Lung (tissue), 17 donors: ENCODE measurements at places on chromosomes 16 and 17. TPM values are rescaled to one million over a fixed set of nuclear protein-coding genes. Genes with fewer than 3 reads are reported as not detected.

DNA sequence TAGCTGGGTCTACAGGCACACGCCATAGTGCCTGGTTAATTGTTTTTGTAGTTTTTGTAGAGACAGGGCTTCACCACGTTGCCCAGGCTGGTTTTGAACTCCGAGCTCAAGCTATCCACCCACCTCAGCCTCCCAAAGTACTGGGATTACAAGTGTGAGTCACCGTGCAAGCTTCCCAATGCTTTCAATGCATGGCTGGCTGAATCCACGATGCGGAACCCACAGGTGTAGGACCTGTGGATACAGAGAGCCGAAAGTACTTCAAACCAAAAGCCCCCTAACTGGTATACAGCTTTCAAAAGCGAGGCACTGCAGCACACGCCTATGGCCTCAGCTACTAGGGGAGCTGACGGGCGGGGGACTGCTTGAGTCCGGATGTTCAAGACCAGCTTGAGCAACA, 44.8 kb downstream of the METTL16 start:
- DNase-seq, result no peak

- DNase-seq, result no peak
These were observed 243.5 kb downstream of the GSG1L start for GRCh38 chr16:27819881-27820610.

Gene SETD6
- total RNA-seq, result 21.5 TPM

Gene SLX1A
- total RNA-seq, result 24.0 TPM

DNA sequence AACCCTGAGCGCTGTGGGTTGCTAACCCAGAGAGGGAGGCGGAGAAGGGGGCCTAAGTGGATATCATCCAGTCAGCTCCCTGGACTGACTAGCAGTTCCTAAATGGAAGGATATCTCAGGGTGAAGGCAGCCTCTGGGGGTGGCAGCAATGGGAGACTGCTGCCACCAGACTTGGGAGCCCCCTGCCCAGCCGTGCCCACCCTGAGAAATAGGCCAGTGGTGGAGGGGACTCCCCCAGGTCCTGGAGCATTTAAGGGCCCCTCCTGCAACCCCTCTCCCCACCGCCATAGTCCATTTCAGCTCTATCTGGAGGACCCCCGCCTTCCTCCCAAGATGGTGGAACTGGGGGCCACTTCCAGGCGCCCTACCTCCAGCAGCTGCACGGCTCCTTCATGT, 8.4 kb downstream of the TSPOAP1 start:
- DNase-seq, result no peak

DNA sequence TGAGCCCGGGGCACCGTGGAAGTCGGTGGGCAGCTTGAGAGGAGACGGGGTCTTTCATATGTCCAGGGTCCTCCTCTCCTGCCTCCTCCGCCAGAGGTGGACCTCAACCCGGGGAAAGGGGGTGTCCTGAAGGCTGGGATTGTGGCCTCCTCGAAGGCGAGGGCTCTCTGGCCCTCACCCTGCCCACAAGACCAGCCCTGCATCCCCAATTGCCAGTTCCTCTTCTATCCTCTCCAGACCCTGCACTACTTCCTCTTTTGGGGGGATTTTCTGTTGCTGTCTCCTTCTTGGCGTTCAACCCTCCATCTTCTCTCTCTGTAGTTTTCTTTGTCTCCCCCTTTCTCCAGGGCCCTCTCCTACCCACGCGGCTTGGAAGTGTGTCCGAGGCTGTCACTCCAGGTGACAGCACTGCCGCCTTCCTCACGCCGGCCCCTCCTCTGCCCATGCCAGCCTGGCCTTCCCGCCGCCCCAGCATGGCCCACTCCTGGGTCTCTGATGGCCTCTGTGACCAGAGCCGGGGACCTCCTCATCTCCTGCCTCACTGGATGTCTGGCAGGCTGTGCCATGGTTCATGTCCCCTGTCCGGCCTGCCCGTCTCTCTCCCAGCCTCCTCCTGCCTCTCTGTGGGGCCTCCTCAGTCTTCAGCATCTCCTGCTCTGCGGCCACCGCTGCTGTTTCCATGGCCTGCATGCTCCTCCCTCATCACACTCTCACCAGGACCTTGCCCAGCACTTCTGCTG, 2.4 kb upstream of the ITGAX start:
- no peak for DNase-seq

Gene SLC6A2
- 0.26 TPM for total RNA-seq

GRCh38 chr17:556431-556995, 158.1 kb downstream of the VPS53 start:
- DNase-seq, result no peak

DNA sequence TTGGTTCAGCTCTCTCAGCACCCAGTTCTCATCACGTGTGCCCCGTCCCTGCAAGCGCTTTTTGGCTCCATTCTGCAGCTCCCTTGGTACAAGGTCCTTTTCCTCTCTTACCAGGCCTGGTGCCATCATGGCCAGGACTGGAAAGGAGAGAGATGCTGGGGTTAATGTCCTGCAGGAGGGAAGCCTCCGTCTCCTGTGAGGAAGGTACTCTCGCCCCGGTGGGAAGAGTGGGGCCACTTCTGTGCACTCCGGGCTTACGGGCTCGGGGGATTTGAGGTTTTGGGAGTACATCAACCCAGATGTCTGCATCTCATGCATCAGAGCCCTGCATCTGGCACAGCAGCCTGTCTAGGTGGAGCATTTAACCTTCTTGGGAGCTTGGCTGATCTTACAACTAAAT, 10.1 kb downstream of the CTRB2 start:
- no peak for DNase-seq

Gene CCDC78
- total RNA-seq, result 35.7 TPM

- peak; percentile 35 for DNase-seq
These were observed 387 bp upstream of the SLC38A8 start for GRCh38 chr16:84042879-84043485.

DNA sequence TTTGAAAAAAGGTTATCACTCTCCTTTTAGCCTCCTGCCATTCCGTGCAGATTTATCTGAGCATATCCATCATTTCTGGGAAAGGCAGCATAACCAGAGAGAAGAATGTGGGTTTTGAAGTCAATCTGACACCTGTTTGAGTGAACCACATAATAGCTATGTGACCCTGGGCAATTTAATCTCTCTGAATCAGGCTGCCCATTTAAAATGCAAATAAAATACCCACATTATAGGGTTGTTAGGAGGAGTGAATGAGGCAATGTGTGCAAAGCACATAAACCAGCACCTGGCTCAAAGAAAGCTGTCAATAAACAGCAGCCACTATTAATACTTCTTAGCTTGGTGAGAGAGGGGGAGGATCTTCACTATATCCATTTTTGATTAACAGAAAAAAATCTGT, 88.0 kb downstream of the CACNG1 start:
- no peak for DNase-seq

DNA sequence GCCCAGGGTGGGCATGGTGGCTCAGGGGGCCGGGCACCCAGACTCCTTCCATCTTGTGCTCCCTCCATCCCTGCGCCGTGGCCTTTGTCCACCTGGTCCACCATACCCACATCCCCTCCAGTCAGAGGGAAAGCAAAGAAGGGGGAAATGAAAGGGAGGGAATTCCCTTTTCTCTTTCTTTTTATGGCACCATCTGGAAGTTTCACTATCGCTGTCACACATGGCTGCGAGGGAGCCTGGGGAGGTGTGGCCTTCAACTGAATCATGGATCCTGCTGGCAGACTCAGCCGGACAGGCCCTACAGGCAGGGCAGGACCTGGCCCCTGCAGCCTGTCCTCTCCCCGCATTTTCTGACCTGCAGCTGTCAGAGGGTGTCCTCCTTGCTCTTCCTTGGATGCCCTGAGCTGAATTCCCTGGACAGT, 6.2 kb downstream of the SLC12A3 start:
- no peak for DNase-seq

GRCh38 chr16:15598648-15599190, 44.2 kb downstream of the MARF1 start:
- no peak for DNase-seq

Gene UTS2R
- total RNA-seq, result 0.17 TPM

DNA sequence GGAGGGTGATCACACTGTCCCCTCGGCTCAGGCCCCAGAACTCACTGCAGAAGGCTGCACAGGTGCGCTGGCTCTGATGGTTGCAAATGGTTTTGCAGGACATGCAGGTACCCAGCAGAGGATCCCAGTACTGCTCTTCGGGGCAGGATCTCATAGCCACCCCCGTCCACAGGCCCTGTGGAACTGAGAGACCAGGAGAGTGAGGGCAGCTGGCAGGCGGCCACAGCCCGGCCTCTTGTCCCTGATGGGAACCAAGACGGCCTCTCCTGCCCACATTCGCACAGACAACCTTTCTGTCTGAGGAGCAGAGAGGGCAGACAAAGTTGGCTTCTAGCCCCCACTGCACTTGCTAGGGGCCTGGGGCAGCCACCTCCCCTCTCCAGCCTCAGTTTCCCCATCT, 19.5 kb downstream of the TNFRSF13B start:
- no peak for DNase-seq

DNA sequence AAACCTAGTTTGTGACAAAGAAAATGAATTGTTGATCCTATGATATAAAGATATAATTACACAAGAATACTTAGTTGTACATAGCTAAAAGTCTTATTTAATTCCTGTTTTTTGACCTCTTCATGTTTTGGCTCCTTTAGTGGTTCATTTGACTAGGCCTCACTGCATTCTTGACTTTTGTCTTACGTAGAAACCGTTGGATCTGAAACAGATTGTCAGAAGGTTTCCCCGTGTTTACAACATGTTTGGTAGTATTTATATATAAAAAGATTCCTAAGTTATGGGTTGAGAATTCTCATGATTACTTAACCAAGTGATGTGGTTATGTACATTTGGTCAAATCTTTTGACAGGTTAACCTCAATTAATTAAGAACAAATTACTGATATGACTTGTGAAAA, 162.8 kb downstream of the BCAS3 start:
- DNase-seq, result no peak

DNA sequence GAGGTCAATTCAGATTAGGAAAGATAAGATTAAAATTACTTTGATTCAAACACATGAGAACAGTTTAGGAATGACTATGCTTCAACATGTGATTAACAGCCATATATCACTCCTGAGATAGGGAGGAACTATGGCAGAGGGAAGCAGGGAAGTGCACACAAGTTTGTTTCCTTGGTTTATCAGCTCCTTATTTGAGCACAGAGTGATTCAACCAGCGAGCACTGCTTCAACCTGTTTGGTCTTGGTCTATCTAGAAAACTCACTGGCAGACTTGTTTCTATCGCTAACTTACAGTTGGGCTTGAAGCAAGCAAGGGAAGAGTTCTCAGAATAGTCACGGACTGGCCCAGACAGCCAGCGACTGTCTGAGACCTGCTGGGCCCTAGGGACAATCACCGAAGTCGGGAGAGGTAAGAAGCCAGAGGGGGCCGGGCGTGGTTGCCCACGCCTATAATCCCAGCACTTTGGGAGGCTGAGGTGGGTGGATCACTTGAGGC, 23.5 kb downstream of the TUBG1 start:
- DNase-seq, result no peak

- peak; percentile 57 for DNase-seq
These were observed 4.0 kb upstream of the RPL38 start for GRCh38 chr17:74199306-74200092.

Gene KRT28
- total RNA-seq, result not detected

DNA sequence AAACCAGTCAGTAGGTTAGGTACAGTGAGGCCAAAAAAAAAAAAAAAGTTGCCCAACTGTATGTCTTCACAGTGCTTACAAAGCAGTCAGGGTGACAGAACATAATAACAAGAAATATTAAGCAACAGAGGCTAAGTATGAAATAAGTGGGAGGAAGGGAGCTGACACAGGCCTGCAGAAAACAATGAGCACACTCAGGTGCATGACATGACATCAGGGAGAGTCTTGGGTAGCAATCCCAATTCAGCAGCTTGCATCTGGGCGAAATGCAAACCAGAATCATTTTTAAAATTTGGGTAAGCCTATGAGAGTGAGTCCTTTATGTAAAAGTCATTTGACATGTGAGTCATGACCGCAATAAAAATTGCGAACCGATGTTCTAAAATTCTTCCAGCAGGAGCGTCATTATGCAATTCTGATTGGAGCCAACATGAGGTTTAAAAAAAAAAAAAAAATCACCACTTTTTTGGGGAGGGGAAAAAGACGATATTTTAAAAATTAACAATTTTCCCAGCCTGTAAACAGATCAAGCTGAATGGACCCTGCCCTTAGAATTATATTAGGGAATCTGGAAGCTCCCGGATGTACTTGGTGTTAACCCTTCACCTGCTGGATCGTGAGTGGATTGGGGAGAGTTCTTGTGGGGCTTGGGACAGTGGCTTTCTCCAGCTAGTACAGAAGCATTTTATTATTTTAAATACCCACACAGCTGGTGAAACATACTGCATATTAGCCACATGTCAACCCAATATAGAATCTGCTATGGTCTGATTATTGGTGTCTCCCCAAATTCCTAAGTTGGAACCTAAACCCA, 127.9 kb downstream of the NPIPB5 start:
- no peak for DNase-seq

- DNase-seq, result peak; percentile 92
These were observed 4.4 kb downstream of the KDM6B start for GRCh38 chr17:7838090-7839075.

GRCh38 chr17:80106176-80106575, 4.8 kb downstream of the GAA start:
- DNase-seq, result peak; percentile 32

DNA sequence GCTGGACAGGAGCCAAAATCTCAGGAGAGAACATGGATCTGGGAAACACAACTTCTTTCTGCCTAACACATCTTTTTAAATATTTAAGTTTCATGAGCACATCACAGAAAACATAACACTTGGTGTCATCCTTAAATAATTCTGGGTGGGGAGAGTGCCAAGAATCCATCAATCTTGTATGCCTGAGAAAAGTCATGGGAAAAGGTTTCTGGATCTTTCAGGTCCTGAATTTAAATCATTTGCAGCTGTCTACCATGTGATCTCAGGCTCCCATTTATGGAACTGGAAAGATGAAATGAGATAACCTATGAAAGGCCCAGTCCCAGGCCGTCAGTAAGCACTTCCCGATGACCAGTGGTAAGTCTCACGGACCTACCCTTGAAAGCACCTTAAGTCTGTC, 15.1 kb downstream of the CDH11 start:
- no peak for DNase-seq

GRCh38 chr16:46843898-46844642, 13.1 kb upstream of the C16orf87 start:
- DNase-seq, result no peak

Gene NEUROD2
- total RNA-seq, result not detected

GRCh38 chr17:44898768-44899073, 524 bp downstream of the EFTUD2 start:
- no peak for DNase-seq

DNA sequence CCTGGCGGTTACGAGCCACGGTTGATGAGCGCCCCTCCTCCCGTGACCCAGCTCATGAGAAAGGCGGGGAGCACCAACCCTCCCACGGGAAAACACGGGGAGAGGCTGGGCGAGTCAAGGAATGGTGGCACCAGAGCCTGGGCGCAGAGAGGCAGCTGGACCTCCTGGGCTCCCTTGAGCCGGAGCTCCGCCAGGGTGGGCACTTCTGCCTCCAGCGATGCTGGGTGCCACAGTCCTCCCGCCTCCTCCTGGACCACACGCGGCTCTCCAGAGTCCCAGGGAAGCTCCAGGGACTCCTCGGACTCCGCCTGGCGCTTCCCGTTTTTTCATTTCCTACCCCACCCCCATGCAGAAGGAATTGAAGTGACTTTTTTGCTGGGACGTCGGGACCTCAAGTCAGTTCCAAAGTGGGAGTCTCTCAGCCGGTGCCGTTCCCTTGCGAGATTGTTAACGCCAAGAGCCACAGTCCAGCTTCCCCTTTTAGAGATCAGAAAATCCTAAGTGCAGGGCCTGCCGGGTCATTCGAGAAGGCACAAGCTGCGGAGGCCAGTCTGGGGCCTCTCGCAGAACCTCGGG, 6.6 kb upstream of the CBX8 start:
- no peak for DNase-seq
